ENCODE measurements at places on chromosomes 16 and 17.
A peak's percentile ranks its signal among the peaks of the same experiment; 100 is the strongest.

GRCh38 chr16:85090181-85090580 lies 22.1 kb downstream of the CIBAR2 start:
- no peak for DNase-seq

DNA sequence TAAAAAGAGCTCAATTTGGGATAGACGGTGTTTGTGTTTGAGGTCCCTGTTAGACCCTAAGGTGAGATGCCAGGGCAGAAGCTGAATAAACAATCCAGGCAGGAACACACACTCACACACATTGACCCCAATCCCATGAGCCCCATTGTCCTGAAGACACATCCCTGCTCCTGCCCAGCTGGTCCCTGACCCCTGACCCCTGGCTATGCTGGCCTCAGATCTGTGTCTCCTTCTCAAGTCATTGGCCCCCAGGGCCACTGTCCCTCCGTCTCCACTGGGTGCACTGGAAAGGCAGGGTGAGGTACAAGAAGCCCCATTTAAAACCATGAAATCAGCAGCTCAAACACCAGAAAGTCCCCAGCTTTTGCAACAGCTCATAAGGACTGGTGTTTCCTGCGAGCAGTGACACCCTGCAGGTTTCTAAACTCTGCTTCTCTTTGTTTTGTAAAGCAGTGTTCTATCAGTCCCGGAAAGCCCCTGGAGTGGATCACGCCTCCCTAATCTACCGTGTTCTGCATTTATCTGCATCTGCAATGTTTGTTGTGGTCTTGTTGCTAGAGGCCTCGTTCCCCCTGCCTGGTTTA lies 18.0 kb upstream of the ASGR2 start:
- peak; percentile 58 for DNase-seq

DNA sequence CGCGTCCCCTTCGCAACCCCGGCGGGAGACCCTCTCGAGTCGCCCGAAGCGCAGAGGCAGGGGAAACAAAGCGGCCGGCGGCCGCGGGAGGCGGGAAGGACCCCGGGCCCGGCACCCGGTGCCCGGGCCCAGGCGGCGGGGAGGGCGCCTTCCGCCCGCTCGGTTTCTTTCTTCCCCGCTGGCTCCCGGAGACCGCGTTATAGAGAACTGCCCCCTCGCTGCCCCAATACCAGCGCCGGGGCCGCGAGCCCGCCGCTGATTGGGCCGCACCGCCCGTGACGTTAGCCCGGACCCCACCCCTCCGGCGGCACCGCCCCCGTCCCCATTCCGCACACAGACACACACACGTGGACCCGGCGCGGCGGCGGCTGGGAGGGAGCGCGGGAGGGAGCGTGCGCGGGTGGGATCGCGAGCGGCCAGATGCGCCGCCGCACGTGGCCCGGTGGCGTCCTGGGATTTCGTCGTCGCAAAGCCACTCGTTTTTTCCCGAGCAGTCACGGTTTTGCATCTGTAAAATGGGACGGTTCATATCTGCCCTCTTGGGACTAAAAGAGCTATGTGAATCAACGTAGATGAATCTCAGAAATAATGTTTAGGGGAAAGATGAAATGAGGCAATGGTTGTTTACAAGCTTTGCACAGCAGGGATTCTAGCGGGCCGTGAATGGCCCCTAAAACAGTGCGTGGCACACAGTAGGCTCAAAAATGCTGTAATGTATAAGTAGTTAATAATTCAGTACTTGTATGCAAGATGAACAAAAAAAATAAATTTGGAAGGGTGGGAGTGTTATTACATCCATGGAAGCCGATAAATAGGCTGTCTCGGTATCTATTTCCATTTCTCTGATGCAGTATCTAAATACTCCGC lies at the start of gene EPOP:
EPOP (minus strand) TSS at position 209 of the 867 bp plus-strand sequence. CDS start 462 bp downstream, outside the sequence.
- peak; percentile 93 for DNase-seq

DNA sequence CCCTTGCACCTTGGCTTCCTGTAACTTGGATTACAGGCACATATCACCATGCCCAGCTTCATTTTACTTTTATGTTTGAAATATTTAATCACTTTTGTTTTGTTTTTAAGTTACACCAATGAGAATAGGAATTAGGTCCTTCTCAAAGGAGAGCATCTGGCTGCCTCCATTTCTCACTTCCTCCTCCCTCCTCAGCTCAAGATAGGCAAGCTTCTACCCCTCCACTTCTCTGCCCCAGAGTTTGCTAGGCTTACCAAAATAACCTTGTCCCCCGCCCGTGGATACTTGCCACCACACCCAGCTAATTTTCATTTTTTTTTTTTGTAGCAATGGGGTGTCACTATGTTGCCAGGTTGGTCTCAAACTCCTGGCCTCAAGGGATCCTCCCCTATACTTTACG lies 17.9 kb downstream of the GABARAPL2 start:
- no peak for DNase-seq

- DNase-seq: no peak
Measured at GRCh38 chr16:84361546-84361945, 6.8 kb upstream of the ATP2C2 start.

DNA sequence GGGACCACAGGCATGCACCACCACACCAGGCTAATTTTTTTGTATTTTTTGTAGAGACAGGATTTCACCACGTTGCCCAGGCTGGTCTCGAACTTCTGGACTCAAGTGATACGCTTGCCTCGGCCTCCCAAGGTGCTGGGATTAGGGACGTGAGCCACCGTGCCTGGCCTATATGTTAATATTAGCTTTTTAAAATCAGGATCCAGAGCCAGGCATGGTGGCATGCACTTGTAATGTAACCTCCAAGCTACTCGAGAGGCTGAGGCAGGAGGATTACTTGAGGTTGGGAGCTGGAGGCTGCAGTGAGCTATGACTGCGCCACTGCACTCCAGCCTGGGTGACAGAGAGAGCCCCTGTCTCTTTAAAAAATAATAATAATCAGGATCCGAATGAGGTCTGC lies 8.5 kb upstream of the ADCY7 start:
- DNase-seq: no peak

GRCh38 chr17:36608794-36609497 lies 7.6 kb downstream of the MRM1 start:
- DNase-seq: peak; percentile 24

DNA sequence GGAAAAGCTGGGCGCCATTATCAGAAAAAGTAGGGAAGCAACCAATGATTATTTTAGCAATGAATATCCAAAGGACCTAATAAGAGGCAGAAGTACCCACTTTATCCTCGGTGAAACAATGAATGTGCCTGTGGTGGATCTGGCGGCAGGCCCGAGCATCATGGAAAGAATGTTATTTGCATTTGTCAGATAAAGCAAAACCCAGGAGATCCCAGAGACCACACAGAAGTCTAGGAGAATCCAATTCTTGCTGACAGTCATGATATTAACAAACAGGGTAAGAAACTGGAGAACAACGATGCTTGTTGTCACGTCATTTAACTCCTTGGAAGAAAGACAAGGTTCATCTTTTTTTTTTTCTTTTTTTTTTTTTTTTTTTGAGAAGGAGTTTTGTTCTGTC lies 12.0 kb upstream of the TNRC6A start:
- DNase-seq: no peak

GRCh38 chr17:28986714-28987655 lies 18.8 kb downstream of the SEZ6 start:
- DNase-seq: no peak

DNA sequence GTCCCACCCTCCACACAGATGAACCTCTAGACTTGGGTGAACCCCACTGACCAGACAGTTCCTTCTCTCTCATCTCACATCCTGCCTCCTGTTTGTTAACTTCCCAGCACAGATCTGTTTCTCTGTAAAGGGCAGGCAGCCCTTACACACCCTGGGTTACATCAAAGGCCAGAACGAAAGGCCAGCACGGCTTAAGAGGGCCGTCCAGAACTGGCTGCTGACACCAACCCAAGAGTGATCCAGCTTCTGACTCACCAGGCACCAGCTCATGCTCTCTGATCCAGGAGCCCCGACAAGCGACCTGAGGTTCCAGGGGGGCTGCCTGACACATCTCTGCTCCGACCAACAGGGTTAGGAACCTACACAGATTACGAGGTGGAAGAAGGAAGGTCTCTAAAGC lies 86.9 kb downstream of the MRM3 start:
- no peak for DNase-seq

DNA sequence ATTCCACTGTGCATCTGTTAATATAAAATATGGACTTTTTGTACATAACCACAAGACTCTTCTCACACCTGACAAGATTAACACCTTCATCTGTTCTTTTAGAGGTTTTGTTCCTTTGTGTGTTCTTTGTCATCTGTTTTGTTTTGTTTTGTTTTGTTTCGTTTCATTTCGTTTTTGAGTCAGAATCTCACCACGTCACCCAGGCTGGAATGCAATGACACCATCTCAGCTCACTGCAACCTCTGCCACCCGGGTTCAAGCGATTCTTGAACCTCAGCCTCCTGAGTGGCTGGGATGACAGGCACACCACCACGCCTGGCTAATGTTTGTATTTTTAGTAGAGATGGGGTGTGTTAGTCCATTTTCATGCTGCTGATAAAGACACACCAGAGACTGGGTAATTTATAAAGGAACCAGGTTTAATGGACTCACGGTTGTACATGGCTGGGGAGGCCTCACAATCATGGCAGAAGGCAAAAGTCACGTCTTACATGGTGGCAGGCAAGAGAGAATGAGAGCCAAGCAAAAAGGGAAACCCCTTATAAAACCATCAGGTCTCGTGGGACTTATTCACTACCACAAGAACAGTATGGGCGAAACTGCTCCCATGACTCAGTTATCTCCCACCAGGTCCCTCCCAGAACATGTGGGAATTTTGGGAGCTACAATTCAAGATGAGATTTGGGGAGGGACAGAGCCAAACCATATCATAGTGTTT lies 22.3 kb downstream of the C16orf90 start:
- no peak for DNase-seq

DNA sequence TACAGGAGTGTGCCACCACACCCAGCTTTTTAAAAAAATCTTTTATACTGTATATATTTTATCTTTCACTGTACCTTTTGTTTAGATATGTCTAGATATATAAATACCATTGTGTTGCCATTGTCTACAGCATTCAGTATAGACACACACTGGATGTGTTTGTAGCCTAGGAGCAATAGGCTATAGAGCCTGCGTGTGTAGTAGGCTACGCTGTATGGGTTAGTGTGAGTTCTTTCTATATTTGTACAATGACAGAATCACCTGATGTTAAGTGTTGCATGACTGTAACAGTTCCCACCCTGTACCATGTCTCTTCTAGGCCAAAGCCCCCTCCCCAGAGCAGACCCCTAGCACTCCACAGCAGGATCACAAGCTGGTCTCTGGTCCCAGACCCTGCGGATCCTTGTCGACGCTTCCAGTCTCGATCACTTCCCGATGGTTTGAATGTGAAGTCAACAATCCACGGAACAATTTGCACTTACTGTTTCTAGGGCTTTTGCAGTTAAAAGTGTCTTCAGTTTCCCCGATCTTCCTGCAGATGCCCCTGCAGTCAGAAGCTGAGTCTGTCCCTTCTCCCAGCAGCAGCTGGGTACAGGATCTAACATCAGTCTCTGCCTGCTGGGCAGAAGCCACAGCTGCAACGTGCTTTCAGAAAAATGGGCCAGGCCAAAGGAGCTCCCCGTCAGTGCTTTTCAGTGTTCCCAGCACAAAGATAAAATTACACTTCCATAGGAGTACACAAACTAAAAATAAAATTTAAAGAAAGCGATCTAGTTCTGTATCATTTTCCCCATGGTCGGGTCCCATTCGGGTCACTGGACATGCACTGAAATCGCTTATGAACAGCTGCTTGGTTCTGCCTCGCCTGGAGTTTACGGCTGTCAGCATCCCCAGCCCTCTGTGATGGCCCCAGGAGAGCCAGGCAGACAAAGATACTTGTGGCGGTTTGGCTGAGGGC lies 35.4 kb downstream of the ADAM11 start:
- DNase-seq: no peak

DNA sequence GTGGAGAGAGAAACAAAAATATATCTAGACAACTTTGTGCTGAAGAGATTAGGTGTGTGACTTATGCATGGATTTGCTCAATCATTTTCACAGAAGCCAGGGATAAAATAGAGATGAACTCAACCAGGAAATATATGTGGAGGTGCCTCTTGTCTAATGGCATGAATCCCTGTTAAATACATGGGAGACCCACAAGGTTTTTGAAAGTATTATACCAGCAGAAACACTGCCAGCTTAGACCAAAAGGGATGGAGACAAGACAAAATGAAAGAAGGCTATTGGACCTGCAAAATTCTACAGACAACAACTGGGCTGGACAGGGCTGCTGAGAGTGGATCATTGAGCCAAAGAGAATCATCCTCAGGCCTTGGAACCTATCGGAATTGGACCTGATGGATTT lies 51.0 kb downstream of the MMP15 start:
- no peak for DNase-seq

- DNase-seq: no peak
Measured at GRCh38 chr17:73342050-73342522, 30.3 kb upstream of the CDC42EP4 start.

- DNase-seq: no peak
Measured at GRCh38 chr17:80751946-80752581, 207.4 kb downstream of the RPTOR start.

DNA sequence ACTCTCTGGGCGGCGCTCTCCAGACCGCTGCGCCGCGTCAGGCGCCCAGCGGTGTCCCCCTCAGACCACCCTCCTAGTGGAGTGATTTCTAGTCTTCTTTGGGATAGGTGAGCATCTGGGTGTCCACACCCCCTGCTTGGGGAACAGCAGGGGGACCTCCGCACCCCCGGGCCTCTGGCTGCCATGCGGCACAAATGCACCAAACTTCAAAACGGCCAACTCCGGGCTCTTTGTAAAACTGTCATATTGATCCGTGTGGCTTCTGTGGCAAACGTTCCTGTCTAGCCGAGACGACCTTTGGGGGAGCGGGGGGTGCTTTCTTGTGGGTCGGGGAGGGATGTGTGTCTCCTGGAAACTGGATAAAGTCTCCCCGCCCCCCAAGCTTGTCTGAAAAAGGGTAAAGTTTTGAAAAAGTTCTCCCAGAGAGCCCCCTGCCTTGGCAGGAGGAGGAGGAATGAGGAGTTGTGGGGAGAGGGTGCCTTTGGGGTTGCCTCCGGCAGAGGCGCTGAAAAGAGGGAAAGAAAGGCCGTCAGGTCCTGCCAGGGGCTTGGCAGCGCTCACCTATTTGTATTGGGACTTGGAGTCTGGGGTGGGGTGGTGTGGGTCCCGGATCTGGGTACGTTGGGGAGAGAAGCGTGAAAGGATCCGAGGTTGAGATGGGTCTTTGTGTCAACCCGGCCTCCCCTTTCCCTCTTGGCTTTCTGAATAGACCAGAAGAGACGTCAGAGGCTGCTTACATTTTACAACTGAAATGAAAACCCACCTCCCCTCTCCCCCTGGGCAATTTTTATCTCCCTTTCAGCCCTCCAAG lies 2.2 kb upstream of the CHD3 start:
- peak; percentile 76 for DNase-seq

GRCh38 chr17:28227316-28228108 lies 91.5 kb upstream of the TMEM97 start:
- DNase-seq: peak; percentile 19

- no peak for DNase-seq
Measured at GRCh38 chr16:81515721-81516120, 71.1 kb downstream of the CMIP start.

- no peak for DNase-seq
Measured at GRCh38 chr16:89670496-89671431, 13.1 kb downstream of the SPATA33 start.

- no peak for DNase-seq
Measured at GRCh38 chr16:59116744-59117143, 382.6 kb upstream of the GOT2 start.
